HL-60 (cell line): ENCODE measurements at places on chromosomes 2 and 18.

DNA sequence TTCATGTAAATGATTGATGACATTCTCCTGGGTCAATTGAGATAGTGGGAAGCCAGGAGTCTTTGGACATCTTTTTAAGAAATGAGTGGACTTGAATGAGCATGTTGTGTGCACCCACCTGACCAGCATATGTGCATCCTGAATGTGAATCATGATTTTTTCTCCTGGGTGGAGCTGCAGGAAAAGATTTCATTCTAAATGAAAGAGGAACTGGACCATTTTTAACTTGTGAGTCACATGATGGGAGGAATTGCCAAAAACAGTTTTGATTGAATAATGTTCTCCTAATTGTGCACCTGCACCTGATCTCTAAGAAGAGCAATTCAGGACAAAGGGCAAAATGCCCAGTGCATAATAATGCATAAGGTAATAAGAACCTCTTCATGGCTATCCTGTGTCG is 32.3 kb downstream of the COPS8 start:
- DNase-seq, result no peak

DNA sequence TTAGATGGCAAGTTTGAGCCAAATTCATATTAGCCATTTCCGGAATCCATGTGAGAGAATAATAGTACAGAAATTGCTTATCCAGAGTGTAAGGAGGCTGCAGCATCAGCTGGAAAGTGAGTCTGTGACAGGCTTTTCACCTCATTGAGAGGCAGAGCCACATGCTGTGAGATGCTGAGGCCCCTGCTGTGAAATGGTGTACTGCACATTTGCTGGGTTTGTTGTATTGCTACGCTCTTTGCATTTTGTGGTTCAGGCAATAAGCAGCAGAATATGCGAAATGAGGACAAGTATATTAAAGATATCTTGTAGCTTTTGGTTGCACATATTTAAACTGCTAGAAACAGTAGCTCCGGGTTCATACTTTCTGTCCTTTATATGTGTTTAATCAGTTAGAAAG is 37.0 kb downstream of the NABP1 start:
- no peak for DNase-seq

GRCh38 chr2:184597571-184597991 is 748 bp upstream of the ZNF804A start:
- peak; percentile 87 for DNase-seq

DNA sequence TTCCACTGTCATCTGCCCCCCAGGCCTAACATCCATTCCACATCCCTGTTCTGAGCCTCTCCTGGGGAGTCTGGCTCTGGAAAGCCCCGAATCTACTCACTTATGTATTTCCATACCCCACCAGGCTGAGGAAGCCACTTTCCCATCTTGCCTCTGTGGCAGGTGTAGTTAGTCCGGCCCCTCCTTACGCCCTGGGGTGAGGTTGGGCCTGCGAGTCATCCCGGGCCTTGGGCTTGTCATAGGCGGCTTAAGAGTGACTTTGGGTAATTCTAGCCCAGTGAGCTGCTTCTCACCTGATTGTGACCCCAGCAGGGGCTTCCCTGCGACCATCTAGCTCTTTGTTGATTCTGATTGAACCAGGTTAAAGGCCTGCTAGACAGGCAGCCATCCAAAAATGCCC is 21.1 kb downstream of the PCARE start:
- DNase-seq, result no peak

DNA sequence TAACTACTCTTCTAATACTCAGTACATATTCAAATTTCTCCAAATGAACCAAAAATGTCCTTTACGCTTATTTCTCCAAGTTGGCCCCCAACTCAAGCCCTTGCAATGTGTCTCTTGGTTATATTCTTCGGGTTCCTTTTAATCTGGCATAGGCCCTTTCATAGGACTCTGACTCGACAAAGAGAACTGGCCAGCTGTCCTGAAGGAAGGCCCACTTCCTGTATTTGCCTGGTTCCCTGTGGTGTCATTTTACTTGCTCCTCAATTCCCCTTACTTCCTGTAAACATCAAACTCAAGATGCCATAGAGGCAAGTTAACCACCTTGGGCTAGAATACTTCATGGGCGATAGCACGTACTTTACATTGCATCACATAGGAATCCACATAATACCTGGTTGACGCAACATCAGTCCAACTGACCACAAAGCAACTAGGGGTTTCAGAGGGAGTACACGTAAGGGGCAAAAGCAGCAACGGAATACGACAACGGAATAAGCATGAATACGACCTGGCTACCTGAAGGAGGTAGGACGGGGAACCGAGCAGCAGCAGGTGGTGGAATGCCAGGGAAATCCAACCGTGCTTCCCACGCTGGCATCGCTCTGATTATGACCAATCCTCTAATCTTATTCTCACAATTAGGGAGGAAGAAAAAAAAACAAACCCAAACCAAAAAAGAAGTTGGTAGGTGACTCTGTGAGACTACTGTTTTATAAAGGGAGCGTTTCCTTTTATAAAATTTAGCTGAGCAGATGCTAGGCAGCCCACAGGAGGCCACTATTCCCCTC is 823 bp upstream of the GORASP2 start:
- peak; percentile 69 for DNase-seq
